ENCODE measurements at places on chromosomes 1 and 21.

- DNase-seq, result no peak
Measured at GRCh38 chr1:228785366-228786330, 50.4 kb downstream of the RHOU start.

- no peak for DNase-seq
Measured at GRCh38 chr1:159188375-159188788, 16.3 kb upstream of the ACKR1 start.

DNA sequence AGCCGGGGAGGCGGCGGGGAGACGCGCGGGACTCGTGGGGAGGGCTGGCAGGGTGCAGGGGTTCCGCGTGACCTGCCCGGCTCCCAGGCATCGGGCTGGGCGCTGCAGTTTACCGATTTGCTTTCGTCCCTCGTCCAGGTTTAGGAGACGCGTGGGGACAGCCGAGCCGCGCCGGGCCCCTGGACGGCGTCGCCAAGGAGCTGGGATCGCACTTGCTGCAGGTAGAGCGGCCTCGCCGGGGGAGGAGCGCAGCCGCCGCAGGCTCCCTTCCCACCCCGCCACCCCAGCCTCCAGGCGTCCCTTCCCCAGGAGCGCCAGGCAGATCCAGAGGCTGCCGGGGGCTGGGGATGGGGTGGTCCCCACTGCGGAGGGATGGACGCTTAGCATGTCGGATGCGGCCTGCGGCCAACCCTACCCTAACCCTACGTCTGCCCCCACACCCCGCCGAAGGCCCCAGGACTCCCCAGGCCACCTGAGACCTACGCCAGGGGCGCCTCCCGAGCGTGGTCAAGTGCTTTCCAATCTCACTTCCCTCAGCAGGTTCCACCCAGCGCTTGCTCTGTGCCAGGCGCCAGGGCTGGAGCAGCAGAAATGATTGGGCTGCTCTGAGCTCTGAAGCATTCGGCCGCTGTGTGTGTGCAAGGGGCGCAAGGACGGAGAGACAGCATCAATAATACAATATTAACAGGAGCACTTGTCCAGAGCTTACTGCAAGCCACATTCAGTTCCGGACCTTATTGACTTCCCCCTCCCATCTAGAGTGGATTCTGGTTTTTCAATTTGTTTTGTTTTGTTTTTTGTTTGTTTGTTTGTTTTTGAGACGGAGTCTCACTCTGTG is 10.3 kb downstream of the SIM2 start:
- no peak for DNase-seq

- DNase-seq, result no peak
Measured at GRCh38 chr1:29798699-29799566, 562.6 kb downstream of the PTPRU start.

- DNase-seq, result no peak
Measured at GRCh38 chr1:180585994-180586359, 27.2 kb downstream of the OVAAL start.

DNA sequence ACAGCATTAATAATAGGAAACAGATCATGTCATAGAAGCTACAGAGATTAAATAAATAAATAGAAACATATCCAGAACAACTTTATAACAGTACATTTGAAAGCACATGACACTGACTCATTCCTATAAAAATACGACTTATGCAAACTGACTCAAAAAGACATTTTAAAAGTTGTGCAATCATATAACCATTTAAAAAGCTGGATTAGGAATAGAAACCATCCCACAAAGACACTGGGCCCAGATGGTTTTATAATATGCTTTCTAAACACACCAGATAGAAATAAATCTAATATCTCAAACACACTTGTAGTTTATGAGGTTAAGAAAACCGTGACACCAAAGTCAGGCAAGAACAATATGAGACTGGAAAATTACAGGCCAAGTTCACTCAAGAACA is 47.6 kb downstream of the MATN1 start:
- DNase-seq, result no peak

- no peak for DNase-seq
Measured at GRCh38 chr21:33495743-33496142, 4.2 kb upstream of the DNAJC28 start.

DNA sequence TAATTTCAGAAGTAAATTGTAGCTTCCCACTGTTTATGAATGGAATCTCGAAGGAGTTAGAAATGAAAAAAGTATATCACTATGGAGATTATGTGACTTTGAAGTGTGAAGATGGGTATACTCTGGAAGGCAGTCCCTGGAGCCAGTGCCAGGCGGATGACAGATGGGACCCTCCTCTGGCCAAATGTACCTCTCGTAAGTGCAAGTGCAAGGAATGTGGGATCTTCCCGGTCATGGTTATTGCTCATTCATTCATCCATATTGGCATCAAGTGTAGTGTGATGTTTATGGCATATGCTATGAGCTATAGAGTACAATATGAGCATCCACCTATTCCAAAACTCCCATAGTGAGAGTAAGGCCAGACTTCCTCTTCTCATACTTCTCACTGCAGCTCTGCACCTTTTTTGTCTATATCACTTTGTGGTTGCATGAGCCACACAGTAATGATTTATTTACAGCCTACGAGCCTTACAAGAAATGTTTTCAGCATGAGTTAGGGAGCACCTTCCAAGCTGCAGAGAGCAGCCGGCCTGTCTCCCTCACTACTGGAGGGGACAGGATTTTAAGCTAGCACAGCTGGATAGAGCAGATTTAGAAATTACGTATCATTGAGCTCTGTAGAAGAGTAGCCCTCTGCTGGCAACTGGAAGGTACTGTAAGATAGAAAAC is 24.9 kb upstream of the CR1L start:
- DNase-seq, result no peak

DNA sequence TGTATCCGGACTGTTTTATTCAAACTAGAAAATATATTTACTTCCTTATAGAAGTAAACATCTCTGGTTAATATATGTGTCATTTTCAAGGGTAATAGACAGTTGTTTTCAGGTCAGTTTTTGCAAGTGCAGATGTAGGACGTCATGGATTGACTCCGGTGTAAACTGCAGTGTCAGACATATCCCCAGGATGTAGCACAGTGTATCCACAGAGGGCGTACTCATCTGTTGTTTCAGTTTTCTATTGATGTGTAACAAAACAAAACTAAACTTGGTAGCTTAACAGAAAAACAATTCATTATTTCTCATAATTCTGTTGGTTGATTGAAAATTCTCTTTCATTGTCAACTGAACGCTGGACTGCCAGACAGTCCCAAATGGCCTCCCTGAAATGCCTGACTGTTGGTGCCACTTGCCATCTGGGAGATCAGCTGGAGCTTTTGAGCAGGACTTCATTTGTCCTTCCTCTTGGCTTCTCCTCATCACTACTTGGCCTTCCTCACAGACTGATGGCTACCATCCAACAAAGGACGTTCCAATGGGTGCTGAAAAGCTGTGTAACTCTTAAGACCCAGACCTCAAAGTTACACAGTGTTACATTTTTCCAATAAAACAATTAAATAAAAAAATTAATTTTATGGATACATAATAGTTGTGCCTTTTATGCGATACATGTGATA is 181.6 kb downstream of the NCAM2 start:
- DNase-seq, result no peak

GRCh38 chr21:43764576-43765495 is 11.3 kb downstream of the CSTB start:
- DNase-seq, result no peak

- DNase-seq, result no peak
Measured at GRCh38 chr1:224579526-224579925, 36.6 kb upstream of the CNIH3 start.

GRCh38 chr1:114235960-114236359 is 82.3 kb upstream of the SYT6 start:
- DNase-seq, result no peak

DNA sequence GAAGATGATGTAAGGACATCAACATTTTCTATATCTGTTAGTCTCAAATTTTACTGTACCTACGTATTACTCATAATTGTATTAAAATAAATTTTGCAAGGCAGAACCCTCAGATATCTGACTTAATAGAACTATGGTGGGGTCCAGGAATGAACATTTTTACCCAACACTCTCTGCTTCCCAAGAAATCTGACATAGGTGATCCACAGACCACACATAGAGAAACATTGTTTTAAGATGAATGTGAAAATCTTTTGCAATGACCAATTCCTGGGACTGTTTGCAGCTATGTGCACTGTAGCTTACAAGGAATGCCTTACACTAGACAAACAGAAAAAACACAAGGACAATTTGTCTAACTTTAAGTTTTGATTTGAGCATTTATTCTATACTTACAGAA is 645.6 kb upstream of the ADGRL2 start:
- no peak for DNase-seq

- DNase-seq, result no peak
Measured at GRCh38 chr1:13487143-13487868, 26.5 kb downstream of the LRRC38 start.
